ENCODE measurements at places on chromosomes 7 and 10. TPM values are rescaled to one million over a fixed set of nuclear protein-coding genes. Genes with fewer than 3 reads are reported as not detected.

DNA sequence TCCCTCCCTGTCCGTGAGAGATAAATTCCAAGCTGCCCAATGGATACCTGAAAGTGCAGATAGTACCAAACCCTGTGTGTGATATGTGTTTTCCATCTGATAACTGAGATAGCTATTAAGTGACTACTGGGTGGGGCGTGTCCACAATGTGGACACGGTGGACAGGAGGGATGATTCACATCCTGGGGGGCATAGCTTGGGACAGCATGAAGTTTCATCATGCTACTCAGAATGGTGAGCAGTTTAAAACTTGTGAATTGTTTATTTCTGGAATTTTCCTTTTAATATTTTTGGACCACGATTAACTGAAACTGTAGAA, 158.6 kb downstream of the CREB5 start:
- H3K4me1 ChIP-seq, result no peaks in the 10 kb centered on the region
- H3K4me3 ChIP-seq, result no peak overlapping the region
- H3K36me3 ChIP-seq, result no peaks in the 10 kb centered on the region
- DNase-seq, result no peak
- no peak overlapping the region for H3K27ac ChIP-seq

ASL gene
- total RNA-seq, result 63.1 TPM

GIMAP7 gene
- 60.4 TPM for total RNA-seq

- no peak overlapping the region for H3K4me3 ChIP-seq
- H3K27me3 ChIP-seq, result no peaks in the 10 kb centered on the region
- no peaks in the 10 kb centered on the region for H3K36me3 ChIP-seq
- H3K4me1 ChIP-seq, result no peaks in the 10 kb centered on the region
- no peak overlapping the region for H3K27ac ChIP-seq
Observed at GRCh38 chr7:82049442-82049841, 279.6 kb upstream of the HGF start.

DNA sequence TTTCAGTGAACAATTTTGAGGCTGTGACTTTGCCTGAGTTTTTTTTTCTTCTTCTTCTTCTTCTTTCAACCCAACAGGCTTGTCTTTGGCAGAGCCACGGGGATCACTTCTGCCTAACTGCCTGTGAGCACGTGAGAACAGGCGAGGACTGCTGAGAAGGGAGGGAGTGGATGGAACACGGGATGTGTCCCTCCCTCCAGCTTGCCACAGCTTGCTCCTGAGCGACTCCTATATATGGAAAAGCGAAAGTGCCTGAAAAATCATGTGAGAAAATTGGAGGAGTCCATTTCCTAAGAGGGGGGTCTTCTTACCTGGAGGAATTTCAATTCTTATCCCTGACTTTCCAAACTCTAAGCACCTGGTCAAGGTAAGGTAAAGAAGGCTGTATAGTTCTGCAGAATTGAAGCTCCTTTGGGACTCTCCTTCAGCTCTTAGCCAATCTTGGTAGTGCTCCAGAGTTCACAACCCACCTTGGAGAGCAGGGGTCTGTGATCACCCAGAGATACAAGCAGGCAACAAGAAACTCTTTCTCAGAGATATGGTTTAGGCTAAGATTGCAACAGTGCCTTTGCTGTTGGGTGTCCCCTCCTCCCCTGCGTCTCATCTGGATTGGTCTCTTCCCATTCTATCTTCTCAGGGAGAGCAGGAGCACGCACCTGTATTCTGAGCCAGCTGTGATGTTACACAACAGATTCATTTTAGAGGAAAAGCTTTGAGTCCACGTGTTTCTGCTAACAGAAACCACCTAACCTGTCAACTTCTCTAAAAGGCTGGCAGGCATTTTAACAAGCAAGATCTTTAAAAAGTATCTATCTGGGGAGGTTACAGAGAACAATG, at the start of gene MAT1A:
MAT1A (minus strand) TSS at position 208 of the 837 bp plus-strand sequence. CDS start 235 bp downstream, outside the sequence.
- no peaks in the 10 kb centered on the region for H3K4me1 ChIP-seq
- H3K36me3 ChIP-seq, result no peaks in the 10 kb centered on the region
- no peak within 1 kb of the TSS for H3K27ac ChIP-seq
- no peak within 1 kb of the TSS for H3K4me3 ChIP-seq
- peaks cover 40% of the 10 kb centered on the region for H3K27me3 ChIP-seq

GRCh38 chr7:23696916-23697441, 13.0 kb upstream of the STK31 start:
- no peak overlapping the region for H3K4me3 ChIP-seq
- no peaks in the 10 kb centered on the region for H3K27me3 ChIP-seq
- no peaks in the 10 kb centered on the region for H3K4me1 ChIP-seq
- no peaks in the 10 kb centered on the region for H3K36me3 ChIP-seq

VSTM4 gene
- total RNA-seq, result 0.25 TPM

DNA sequence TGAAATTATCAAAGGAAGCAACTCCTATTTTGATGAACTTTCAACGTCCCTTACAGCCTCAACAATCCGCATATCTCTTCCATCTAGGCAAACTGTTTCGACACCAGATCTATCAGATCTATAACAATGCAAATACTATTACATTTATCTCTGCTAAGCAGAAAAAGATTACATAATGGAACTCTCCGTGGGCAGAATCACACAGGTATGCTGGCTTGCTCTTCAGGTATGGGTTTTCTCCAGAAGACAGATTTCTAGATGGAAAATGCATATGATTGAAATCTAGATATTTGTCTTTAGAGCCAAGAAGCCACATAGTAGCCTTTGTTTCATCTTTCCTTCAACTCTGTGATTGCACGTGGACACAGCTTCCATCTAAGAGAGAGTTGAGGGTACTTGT, 38.6 kb downstream of the ADAM12 start:
- no peaks in the 10 kb centered on the region for H3K4me1 ChIP-seq
- no peak for DNase-seq
- H3K36me3 ChIP-seq, result no peaks in the 10 kb centered on the region

SPDYE9 gene
- total RNA-seq, result not detected

NCF1 gene
- 48.8 TPM for total RNA-seq

FZD8 gene
- total RNA-seq, result 0.73 TPM

PRSS37 gene
- not detected for total RNA-seq

DNA sequence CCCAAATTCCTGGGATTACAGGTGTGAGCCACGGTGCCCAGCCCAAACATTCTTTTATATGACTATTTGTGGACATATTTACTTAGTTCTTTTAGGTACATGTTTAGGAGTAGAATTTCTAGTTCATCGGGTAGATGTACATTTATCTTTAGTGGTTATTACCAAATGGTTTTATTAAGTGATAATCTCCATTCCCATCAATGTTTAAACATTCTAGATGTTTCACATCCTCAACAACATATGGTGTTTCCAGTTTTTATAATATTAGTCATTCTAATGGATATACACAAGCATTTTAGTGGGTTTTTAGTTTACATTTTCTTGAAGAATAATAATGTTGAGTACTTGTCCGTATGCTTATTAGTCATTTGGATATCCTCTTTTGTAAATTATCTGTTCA, 131.7 kb downstream of the RTKN2 start:
- H3K4me1 ChIP-seq, result peaks cover 15% of the 10 kb centered on the region
- H3K27ac ChIP-seq, result no peak overlapping the region
- H3K27me3 ChIP-seq, result no peaks in the 10 kb centered on the region
- no peak overlapping the region for H3K4me3 ChIP-seq

HTR5A gene
- total RNA-seq, result not detected

DNA sequence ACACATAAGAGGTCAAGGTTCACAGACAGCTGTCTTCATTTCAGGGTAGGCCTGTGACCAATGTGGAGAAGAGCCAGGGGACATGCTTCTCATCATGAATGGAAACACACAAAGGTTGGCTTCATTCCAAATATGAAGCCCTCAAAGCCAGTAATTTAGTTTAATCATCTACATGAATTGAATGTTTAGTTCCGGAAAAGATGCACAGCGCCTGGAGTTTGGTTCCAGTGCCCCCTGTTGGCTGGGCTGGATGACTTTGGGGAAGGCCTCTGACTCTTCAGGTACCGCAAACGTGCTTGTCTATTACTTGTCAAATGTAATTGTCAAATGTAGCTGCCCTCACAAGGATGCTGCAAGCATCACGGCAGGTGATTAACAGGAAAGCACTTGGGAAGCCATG, 130.7 kb downstream of the ADRA2A start:
- no peaks in the 10 kb centered on the region for H3K27me3 ChIP-seq
- DNase-seq, result no peak
- no peak overlapping the region for H3K27ac ChIP-seq
- no peak overlapping the region for H3K4me3 ChIP-seq

MKI67 gene
- 270 TPM for total RNA-seq

DNA sequence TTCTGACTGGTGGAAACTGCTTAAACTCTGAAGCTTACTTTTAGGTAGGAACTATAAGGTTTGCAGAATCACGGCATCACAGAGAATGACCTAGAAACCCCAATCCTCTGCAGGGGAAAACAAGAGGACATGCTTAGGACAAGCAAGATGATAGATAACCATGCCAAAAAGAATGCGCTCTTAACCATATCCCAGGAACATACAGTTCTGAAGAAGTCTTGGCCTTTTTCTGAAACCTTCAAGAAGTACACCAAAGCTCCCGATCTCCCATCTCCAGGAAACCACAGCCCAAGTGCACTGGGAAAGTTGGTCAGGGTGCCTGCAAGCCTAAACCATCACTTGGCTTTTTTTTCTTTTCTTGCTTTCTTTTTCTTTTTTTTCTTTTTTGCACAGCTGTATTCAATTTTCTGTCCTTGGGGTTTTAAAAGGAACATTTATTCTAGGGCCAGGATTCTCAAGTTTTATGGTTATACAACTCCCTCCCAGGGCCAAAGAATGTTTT, 12.2 kb upstream of the SVIL start:
- peaks cover 48% of the 10 kb centered on the region for H3K4me1 ChIP-seq
- H3K4me3 ChIP-seq, result peak overlapping the region; percentile 76
- peaks cover 9% of the 10 kb centered on the region for H3K27me3 ChIP-seq
- peak overlapping the region; percentile 51 for H3K27ac ChIP-seq
- no peak for DNase-seq

CCL24 gene
- 0.90 TPM for total RNA-seq

- no peaks in the 10 kb centered on the region for H3K27me3 ChIP-seq
- H3K27ac ChIP-seq, result no peak overlapping the region
- H3K4me1 ChIP-seq, result no peaks in the 10 kb centered on the region
- peaks cover 5% of the 10 kb centered on the region for H3K36me3 ChIP-seq
Observed at GRCh38 chr7:87317691-87318245, 27.7 kb upstream of the CROT start.

- H3K4me1 ChIP-seq, result no peaks in the 10 kb centered on the region
- H3K27ac ChIP-seq, result no peak overlapping the region
- H3K36me3 ChIP-seq, result no peaks in the 10 kb centered on the region
- DNase-seq, result no peak
- no peaks in the 10 kb centered on the region for H3K27me3 ChIP-seq
Observed at GRCh38 chr7:17490825-17491224, 192.4 kb downstream of the AHR start.

THNSL1 gene
- total RNA-seq, result 1.6 TPM

FAM20C gene
- 0.62 TPM for total RNA-seq

PDE6C gene
- total RNA-seq, result not detected

ZCCHC24 gene
- total RNA-seq, result 1.3 TPM

GRCh38 chr10:70295321-70295720, 11.5 kb upstream of the NPFFR1 start:
- H3K27me3 ChIP-seq, result no peaks in the 10 kb centered on the region
- no peak overlapping the region for H3K4me3 ChIP-seq
- H3K36me3 ChIP-seq, result no peaks in the 10 kb centered on the region
- no peak overlapping the region for H3K27ac ChIP-seq

GRCh38 chr7:50303335-50304128, 984 bp upstream of the IKZF1 start:
- peaks cover 30% of the 10 kb centered on the region for H3K36me3 ChIP-seq
- H3K27me3 ChIP-seq, result no peaks in the 10 kb centered on the region

- DNase-seq, result no peak
- H3K27me3 ChIP-seq, result peaks cover 15% of the 10 kb centered on the region
- no peak overlapping the region for H3K27ac ChIP-seq
- peaks cover 3% of the 10 kb centered on the region for H3K4me1 ChIP-seq
- no peaks in the 10 kb centered on the region for H3K36me3 ChIP-seq
Observed at GRCh38 chr10:49645871-49646870, 32.3 kb downstream of the CHAT start.

RRP12 gene
- total RNA-seq, result 100 TPM

DNA sequence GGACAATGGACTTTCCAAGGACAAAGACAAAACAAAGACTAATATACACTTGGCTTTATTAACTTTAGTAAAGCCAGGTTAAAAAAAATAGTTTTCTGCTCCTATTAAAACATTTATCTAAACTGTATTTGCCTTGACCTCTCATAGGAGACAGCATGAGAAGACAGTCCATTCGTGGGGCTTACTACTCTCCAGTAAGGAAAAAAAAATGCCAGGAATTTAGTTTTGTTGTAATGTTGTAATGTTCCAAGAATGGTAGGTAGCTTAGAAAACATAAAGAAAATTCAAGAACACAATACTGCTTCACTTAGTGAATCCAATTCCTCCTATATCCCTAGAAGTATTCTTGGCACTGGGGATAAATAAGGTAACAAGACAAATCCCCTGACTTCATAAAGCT, 81.7 kb downstream of the KMT2C start:
- H3K4me3 ChIP-seq, result no peak overlapping the region
- H3K27ac ChIP-seq, result no peak overlapping the region
- DNase-seq, result no peak

- H3K4me1 ChIP-seq, result peaks cover 18% of the 10 kb centered on the region
- no peak overlapping the region for H3K27ac ChIP-seq
- no peak for DNase-seq
- peaks cover 60% of the 10 kb centered on the region for H3K27me3 ChIP-seq
- no peaks in the 10 kb centered on the region for H3K36me3 ChIP-seq
Observed at GRCh38 chr10:117131376-117132327, 6.4 kb downstream of the VAX1 start.

AKR1C2 gene
- total RNA-seq, result not detected

DNA sequence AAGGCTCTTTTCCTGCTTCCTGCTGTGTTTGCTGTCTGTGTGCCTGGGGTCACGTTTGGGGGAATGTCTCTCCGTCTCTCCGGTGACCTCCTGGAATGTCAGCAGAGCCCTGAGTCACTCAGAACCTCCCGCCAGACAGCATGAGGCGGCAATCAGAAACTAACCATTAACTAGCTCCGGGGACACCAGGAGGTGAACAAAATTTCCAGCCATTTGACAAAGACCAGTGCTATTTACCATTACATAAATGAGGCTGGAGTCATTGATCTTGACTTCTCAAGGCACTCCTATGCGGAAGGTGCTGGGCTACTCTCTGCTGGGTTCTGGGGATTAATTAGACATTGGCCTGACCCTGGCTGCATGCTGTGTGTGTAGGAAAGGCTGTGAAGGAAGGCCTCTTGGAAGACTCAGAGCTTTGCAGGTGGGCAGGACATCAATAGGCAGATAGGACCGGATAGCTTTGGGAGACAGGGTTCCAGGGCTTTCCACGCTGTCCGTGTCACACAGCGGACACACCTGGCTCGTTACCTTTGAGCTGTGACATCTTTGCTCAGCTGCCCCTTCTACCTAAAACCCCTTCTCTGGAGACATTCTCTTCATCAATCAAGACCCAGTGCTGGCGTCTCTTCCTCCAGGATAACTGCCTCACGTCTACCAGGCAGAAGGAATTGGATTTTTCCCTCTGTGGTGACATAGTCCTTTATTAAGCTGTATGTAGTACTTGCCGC, 77.0 kb downstream of the PFKFB3 start:
- no peak for DNase-seq
- no peaks in the 10 kb centered on the region for H3K27me3 ChIP-seq
- peaks cover 39% of the 10 kb centered on the region for H3K4me1 ChIP-seq
- peaks cover 7% of the 10 kb centered on the region for H3K36me3 ChIP-seq
- H3K27ac ChIP-seq, result no peak overlapping the region

- DNase-seq, result no peak
- peaks cover 12% of the 10 kb centered on the region for H3K27me3 ChIP-seq
- H3K4me1 ChIP-seq, result no peaks in the 10 kb centered on the region
- H3K27ac ChIP-seq, result no peak overlapping the region
Observed at GRCh38 chr7:51142741-51143385, 173.7 kb downstream of the COBL start.
